ENCODE measurements at places on chromosomes 2 and 18.

- H3K27me3 ChIP-seq = no peaks in the 10 kb centered on the region
- peak overlapping the region; percentile 95 for H3K27ac ChIP-seq
- peaks cover 88% of the 10 kb centered on the region for H3K4me1 ChIP-seq
- H3K4me3 ChIP-seq = peak overlapping the region; percentile 79
Measured at GRCh38 chr2:240566203-240567136, 1.8 kb upstream of the RNPEPL1 start.

DNA sequence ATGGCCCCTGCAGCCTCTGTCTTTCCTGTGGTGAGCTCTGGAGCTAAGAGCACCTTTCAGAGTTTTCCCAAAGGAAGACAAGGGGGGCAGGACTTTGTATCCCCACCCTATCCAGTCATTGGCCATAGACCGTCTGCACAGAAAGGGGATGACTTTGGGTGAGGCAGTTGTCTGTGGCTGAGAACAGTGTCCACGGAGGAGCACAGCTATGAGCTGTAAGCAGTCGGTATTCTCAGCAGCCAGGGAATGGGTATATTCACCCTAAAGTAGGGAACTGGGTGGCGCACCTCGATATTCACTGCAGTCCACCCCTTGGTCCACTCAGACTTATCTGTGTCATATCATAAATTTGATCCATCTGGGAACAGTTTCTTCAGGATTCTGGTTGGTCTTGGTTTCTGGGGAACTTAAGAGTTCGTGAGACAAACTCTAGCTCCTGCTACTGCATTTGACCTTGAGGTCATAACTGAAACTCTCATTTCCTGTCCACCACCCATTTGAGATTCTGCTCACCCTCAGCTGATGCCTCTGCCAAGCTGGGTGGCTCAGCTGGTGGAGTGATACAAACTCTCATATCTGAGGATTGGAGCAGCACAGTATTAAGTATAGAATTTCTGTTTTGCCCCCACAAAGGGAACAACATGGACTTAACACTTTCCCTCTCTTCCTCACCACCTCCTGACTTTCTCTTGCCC is 45.2 kb upstream of the SCG2 start:
- H3K36me3 ChIP-seq = no peaks in the 10 kb centered on the region
- no peaks in the 10 kb centered on the region for H3K4me1 ChIP-seq
- no peak for DNase-seq
- H3K27me3 ChIP-seq = no peaks in the 10 kb centered on the region
- no peak overlapping the region for H3K4me3 ChIP-seq

- no peak for DNase-seq
- H3K27me3 ChIP-seq = no peaks in the 10 kb centered on the region
- no peak overlapping the region for H3K27ac ChIP-seq
- no peaks in the 10 kb centered on the region for H3K4me1 ChIP-seq
- no peak overlapping the region for H3K4me3 ChIP-seq
Measured at GRCh38 chr18:36442717-36443116, 145.2 kb downstream of the FHOD3 start.

- H3K27ac ChIP-seq = no peak overlapping the region
- no peak for DNase-seq
- H3K4me3 ChIP-seq = no peak overlapping the region
- no peaks in the 10 kb centered on the region for H3K4me1 ChIP-seq
- no peaks in the 10 kb centered on the region for H3K36me3 ChIP-seq
Measured at GRCh38 chr18:6482198-6482977, 67.7 kb upstream of the L3MBTL4 start.

- H3K36me3 ChIP-seq = no peaks in the 10 kb centered on the region
- H3K4me3 ChIP-seq = no peak overlapping the region
- H3K27ac ChIP-seq = no peak overlapping the region
Measured at GRCh38 chr2:69384618-69385081, 2.4 kb downstream of the GFPT1 start.

- peaks cover 18% of the 10 kb centered on the region for H3K27me3 ChIP-seq
- H3K27ac ChIP-seq = no peak overlapping the region
- H3K36me3 ChIP-seq = no peaks in the 10 kb centered on the region
- no peak for DNase-seq
- no peak overlapping the region for H3K4me3 ChIP-seq
Measured at GRCh38 chr2:70354264-70354949, 52.5 kb upstream of the FAM136A start.

DNA sequence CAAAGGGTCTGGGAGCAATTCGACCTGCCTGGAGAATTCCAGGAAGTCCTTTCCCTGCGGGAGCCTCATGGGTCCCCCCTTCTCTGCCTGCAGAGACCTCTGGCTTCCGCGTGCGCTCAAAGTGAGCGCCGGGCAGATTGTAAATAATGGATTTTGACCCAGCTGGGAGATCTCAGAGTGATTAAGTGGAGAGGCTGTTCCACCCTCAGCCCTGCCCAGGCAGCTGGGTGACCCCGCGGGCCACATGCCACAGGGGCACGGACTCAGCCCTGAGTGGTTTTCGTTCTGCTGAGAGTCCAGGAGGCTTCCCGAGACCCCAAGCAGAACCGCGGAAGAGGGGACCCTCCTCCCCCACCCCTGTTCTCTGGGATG is 1.2 kb downstream of the KCNG2 start:
- no peak for DNase-seq
- H3K4me1 ChIP-seq = no peaks in the 10 kb centered on the region
- H3K27ac ChIP-seq = no peak overlapping the region
- H3K36me3 ChIP-seq = no peaks in the 10 kb centered on the region
- peaks cover 8% of the 10 kb centered on the region for H3K27me3 ChIP-seq

- H3K27me3 ChIP-seq = peaks cover 65% of the 10 kb centered on the region
- H3K27ac ChIP-seq = no peak overlapping the region
Measured at GRCh38 chr2:176079831-176080539, 3.8 kb downstream of the EVX2 start.

DNA sequence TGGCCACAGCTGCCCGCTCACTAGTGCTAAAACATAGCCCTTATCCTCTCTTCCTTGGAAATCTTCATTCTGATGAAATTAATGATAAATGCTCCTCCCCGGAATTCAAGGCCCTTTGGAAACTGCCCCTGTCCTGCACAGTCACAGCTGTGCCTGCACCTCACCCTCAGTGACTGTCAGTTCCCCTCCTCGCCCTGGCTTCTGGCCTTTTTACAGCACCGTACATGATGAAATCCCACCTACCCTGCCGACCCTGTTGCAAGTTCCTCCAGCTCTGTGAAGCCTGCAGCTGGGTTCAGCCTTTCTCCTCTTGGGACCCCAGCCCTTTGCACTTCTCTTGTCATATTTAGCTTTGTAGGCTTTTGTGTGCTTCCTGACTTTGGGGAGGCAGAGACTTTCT is 48.4 kb downstream of the DCDC2C start:
- no peak overlapping the region for H3K4me3 ChIP-seq
- no peaks in the 10 kb centered on the region for H3K4me1 ChIP-seq
- H3K27ac ChIP-seq = no peak overlapping the region
- no peaks in the 10 kb centered on the region for H3K27me3 ChIP-seq
- DNase-seq = no peak

DNA sequence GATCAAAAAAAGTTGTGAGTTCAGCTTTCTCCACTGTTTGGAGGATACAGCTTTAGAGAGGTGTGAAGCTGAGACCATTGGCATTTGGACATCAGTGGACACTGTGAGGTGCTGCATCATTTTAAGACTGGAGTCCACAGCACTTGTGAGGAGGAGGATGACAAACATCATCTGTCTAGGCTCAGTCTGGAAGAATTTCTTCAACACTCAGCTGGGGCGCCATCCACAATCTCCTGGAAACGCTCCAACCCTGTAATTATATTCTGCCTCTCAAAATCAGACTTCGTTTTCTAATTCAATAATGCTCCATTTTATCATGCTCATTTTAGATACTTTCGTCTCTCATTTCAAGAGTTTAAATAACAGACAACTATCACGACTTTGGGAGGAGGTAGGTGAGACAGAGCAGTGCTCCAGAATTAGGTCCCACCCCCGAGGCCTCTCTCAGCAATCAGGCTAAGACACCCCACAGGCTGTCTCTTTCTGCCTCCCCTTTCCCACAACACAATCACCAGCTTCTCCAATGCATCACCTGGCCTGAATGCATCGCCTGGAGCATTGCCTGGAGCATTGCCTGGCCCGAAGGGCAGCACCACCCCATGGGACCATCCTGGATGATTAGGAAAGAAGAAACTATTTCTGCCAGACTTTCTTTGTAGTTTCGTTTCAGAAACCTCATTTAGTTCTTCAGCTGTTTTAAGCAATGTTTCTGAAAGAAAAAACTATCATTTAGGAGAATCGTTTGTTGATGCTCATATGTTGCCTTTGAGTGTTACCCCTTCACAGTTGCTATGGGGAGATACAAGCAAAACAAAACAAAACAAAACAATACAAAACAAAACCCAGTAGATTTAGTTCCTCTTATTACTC is 37.0 kb upstream of the DPP10 start:
- DNase-seq = no peak
- H3K4me3 ChIP-seq = no peak overlapping the region
- no peaks in the 10 kb centered on the region for H3K27me3 ChIP-seq
- no peaks in the 10 kb centered on the region for H3K36me3 ChIP-seq
- H3K4me1 ChIP-seq = no peaks in the 10 kb centered on the region

GRCh38 chr2:44869761-44870160 is 71.7 kb upstream of the SIX3 start:
- no peaks in the 10 kb centered on the region for H3K36me3 ChIP-seq
- DNase-seq = no peak
- H3K27ac ChIP-seq = no peak overlapping the region
- no peak overlapping the region for H3K4me3 ChIP-seq
- no peaks in the 10 kb centered on the region for H3K4me1 ChIP-seq

GRCh38 chr2:236177604-236177966 is 9.4 kb upstream of the GBX2 start:
- H3K36me3 ChIP-seq = no peaks in the 10 kb centered on the region
- peaks cover 23% of the 10 kb centered on the region for H3K27me3 ChIP-seq
- H3K4me1 ChIP-seq = peaks cover 5% of the 10 kb centered on the region

GRCh38 chr2:44321360-44321759 is 39.9 kb downstream of the PREPL start:
- no peak overlapping the region for H3K4me3 ChIP-seq
- no peak overlapping the region for H3K27ac ChIP-seq
- H3K27me3 ChIP-seq = no peaks in the 10 kb centered on the region
- peaks cover 66% of the 10 kb centered on the region for H3K36me3 ChIP-seq
- no peak for DNase-seq

GRCh38 chr2:231961349-231962166 is at the start of gene DIS3L2:
Gene DIS3L2, plus strand, starts transcription at chr2:231961713. Its CDS starts 53,215 bp downstream, at chr2:232014928.
- no peaks in the 10 kb centered on the region for H3K27me3 ChIP-seq
- H3K4me3 ChIP-seq = peak within 1 kb of the TSS; percentile 87
- peaks cover 6% of the 10 kb centered on the region for H3K4me1 ChIP-seq
- DNase-seq = peak; percentile 82
- H3K27ac ChIP-seq = peak within 1 kb of the TSS; percentile 68

GRCh38 chr2:197996583-197996982 is 192.2 kb downstream of the PLCL1 start:
- no peaks in the 10 kb centered on the region for H3K27me3 ChIP-seq
- H3K27ac ChIP-seq = peak overlapping the region; percentile 68
- no peaks in the 10 kb centered on the region for H3K36me3 ChIP-seq
- H3K4me3 ChIP-seq = peak overlapping the region; percentile 61

DNA sequence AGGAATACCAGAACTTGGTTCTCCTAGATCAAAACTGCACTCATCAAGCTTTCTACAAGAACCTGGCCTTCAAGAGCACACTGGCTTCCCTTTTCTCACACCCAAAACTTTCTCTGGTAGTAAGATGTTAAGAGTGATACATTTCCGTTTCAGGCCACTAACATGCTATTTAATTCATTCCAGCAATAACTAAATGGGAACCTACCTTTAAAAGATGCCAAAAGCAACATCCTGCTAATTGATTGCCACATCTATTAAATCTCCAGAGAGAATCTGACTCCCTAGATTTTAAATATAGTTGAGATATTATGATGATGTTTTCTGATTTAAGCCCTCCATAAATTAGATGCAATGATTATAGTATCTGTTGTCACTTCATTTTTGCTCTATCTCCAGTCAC is 71.6 kb downstream of the KCTD18 start:
- no peaks in the 10 kb centered on the region for H3K27me3 ChIP-seq
- H3K27ac ChIP-seq = no peak overlapping the region
- no peak overlapping the region for H3K4me3 ChIP-seq
- DNase-seq = no peak
- H3K4me1 ChIP-seq = no peaks in the 10 kb centered on the region
